ENCODE measurements at places on chromosomes 4 and X.

GRCh38 chr4:2095236-2096072 lies 36.3 kb downstream of the NAT8L start:
- no peak for DNase-seq

DNA sequence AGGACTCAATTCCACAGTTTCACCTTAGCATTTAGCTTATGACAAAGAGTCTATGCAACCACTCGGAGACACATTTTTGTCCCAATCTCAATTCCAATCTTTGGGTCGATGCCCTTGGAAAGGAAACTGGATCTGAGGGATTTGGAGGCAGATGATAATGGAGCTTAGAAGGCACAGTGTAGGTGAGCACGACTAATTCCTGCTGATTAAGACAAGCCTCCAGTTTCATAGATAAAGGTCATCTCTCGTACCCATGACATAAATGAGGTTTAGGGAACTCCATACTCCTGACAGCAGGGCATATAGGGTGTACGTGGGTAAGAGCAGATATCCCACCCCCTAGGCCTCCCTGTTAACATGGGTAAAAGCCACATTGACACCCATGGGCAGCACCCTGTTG lies 24.4 kb upstream of the ZNF718 start:
- no peak for DNase-seq

DNA sequence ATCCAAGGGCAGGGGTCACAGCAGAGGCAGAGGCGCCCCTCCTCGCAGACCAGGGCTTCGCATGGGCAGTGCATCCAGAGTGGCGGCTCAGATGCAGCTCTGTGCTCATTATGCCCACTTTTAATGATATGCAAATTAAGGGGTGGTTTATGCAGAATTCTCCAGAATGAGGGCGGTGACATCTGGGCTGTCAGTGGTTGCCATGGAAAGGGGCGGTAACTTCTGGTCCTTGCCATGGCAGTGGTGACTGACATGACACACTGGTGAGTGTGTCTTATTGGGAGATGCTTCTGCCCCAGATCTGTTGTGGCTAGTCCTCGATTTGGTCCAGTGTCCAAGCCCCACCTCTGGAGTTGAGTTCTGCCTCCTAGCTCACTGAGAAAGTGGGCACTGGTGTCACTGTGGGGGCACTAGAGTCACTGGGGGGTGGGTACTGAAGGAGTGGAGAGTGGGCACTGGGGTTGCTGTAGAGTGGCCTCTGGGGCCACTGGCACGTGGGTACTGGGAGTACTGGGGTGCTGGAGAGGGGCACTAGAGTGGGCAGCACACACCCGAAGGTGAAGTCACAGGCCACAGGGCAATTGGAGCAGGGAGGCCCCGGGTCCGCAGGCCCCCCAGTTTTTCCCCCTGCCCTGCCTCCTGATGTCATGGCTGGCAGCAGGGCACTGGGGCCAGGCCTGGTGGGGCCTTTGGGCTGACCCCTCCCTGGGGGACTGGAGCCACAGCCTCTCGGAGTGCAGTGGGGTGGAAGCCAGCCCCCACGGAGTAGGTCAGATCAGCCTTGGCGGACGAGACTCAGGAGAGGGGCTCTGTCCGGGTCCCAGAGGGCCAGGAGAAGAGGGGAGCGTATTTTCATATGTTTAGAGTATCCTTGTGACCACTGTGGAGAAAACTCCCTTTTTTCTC lies 98.6 kb upstream of the NKX1-1 start:
- no peak for DNase-seq

DNA sequence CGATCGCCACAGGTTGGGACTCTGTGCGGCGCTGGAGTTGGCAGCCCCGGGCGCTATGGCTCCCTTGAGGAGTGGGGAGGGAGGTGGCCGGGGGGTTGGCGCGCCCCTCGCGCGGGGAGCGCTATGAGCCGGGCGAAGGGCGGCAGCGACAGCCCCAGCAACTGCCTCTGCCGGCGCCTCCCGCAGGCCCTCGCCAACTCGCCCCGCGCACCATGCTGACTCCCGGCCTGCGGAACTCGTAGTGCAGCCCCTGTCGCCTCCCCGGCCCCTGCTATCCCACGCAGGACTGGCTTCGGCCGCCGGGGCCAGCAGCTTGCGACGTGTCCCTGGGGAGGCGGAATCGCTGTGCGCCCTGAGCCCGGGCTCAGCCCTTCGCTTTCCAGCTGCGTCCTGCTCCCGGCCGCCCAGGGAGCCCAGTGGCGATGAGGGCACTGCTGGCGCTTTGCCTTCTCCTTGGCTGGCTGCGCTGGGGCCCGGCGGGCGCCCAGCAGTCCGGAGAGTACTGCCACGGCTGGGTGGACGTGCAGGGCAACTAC lies 415 bp downstream of the SHISA3 start:
- no peak for DNase-seq

- DNase-seq = no peak
Measured at GRCh38 chr4:112513971-112514646, 1.9 kb downstream of the NEUROG2 start.

All from stimulated activated CD8-positive, alpha-beta memory T cell treated with anti-CD3 and anti-CD28 coated beads, Interleukin-2, amount 100 ng/mL, for 1 hour (primary cell).